ENCODE measurements at places on chromosomes 1 and 21.

- DNase-seq: no peak
Measured at GRCh38 chr1:110242062-110242461, 31.9 kb downstream of the KCNC4 start.

GRCh38 chr1:90919190-90919719 lies 102.6 kb downstream of the ZNF644 start:
- no peak for DNase-seq

DNA sequence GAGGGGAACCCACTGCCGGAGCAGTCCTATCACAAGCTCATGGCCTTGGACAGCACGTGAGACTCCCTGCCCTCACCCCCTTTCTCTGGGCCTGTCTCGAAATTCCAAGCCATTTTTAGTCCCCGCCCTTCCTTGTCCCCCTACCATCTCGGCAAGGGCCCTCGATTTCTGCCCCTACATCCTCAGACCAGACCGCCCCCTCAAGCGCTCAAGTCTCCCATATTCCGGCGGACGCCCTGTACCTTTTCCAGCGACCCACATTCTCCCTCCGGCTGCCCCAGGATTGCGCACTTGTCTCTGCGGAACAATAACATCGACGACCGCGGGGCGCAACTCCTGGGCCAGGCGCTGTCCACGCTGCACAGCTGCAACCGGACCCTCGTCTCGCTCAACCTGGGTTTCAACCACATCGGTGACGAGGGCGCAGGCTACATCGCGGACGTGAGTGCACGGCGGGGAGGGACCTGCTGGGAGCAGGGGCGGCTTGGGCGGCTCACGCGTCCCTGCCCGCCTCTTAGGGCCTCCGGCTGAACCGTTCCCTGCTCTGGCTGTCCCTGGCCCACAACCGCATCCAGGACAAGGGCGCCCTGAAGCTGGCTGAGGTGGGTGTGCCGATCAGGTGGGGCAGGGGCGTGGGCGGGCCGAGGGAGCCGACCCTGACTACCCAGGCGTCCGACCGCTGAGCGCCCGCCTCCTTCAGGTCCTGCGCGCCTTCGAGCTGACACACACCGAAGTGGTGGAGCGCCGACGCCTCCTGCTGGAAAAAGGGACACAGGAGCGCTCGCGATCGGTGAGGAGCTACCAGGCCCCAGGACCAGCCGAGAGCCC lies 7.0 kb downstream of the LRRC71 start:
- peak; percentile 59 for DNase-seq

GRCh38 chr1:66231681-66232463 lies 302.1 kb upstream of the SGIP1 start:
- DNase-seq: no peak

DNA sequence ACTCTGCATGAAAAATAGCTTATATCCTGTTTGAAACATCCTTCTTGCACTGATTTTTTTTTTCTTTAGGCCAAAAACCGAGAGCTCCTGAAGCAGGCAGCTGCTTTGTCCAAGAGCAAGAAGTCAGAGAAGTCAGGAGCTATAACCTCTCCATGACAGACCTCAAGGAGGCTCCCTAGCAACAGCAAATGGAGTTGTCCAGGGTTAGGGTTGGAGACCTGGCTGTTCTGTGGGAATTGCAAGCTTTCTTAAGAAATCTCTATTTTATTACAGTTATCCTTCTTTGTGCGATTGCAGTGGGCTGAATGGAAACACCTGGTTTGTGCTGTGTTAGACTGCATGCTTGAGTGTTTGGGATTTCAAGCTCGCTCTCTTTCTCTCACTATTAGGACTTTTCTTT lies 12.6 kb upstream of the STX12 start:
- no peak for DNase-seq

- DNase-seq: no peak
Measured at GRCh38 chr1:93728480-93729131, 47.0 kb upstream of the BCAR3 start.

DNA sequence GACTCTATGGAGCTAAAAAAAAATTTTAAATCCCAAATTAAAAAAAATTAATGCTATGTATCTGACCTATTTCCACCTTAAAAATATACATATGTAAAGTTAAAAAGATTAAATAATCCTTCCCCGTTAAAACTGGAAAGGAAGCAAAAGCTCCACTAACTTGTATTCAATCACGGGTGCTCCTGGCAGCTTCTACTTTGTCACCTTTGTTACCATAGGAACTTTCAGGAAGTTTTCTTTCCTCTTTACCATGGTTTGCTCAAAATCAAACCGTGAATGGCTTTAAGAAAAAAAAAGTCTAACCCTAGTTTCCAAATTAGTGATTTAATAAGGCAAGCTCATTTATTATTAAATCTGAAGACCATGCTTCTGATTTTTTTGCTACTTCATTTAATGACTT lies 3.5 kb downstream of the GPATCH2 start:
- DNase-seq: no peak

GRCh38 chr1:83970114-83970513 lies 28.8 kb downstream of the TTLL7 start:
- DNase-seq: no peak

DNA sequence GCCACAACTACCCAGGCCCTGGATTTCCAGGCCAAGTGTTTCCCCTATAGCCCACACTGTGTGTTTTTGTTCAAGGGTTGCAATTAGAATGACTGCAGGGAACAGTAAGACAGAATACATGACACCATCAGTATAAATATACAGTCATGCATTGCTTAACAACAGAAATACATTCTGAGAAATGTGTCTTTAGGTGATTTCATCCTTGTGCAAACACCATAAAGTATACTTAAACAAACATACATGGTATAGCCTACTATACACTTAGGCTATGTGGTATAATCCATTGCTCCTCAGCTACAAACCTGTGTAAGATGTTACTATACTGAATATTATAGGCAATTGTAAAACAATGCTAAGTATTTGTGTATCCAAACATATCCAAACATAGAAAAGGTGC lies 7.5 kb upstream of the SLC44A5 start:
- DNase-seq: no peak

- no peak for DNase-seq
Measured at GRCh38 chr1:7572654-7573152, 198.4 kb upstream of the VAMP3 start.

DNA sequence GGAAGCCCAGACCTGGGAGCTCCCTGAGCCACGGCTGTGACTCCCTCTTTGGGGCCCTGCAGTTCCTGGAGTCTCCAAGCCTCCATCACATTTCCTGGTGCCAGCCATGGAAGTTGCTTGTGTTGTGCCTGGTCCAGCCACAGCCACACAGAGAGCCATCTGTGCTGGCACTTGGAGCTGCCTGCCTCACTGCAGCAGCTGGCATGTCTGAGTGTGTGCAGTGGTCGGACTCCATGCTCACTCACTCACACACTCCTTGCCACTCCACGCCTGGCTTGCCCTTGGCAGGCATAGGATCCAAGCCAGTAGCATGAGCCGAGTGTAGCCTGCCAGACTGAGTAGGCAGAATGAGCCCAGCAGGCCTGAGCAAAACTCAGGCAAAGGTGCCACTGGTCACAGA lies 516.3 kb upstream of the BEND5 start:
- DNase-seq: no peak

- DNase-seq: no peak
Measured at GRCh38 chr21:42626171-42626570, 27.2 kb upstream of the PDE9A start.

DNA sequence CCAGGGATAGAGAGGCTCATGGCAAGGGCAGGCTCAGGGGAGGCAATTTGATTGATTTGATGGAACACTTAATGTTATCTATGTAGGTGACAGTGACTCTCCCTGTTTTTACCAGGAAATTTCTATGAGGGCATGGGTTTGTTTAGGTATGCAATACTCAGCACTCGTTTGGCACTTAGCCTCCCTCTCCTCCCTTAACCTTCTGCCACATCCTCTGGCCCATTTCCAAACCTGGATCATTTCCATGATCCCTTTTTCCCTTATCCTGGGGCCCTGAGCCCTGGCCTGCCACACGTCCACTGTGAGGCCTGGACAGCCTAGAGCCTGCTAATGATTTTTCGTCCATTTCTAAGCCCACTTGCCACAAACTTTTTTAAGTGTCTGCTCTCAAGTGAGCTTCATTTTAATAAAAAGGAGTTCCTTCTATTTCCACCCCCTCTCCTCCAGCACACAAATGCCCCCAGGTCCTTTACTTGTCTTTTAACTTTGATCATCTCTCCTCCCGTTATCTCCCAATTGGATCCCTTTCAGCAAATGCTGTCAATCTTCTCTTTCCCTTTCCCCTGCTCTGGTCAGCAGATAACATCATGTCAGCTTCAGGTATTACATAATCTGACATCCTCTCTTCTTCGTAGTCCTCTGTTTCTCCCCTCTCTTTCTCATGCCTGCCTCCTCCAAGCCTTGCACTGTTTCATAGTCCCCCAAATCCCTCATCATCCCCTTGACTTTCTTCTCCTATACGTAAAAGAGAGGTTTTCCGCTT lies 37.8 kb upstream of the GADD45A start:
- no peak for DNase-seq

DNA sequence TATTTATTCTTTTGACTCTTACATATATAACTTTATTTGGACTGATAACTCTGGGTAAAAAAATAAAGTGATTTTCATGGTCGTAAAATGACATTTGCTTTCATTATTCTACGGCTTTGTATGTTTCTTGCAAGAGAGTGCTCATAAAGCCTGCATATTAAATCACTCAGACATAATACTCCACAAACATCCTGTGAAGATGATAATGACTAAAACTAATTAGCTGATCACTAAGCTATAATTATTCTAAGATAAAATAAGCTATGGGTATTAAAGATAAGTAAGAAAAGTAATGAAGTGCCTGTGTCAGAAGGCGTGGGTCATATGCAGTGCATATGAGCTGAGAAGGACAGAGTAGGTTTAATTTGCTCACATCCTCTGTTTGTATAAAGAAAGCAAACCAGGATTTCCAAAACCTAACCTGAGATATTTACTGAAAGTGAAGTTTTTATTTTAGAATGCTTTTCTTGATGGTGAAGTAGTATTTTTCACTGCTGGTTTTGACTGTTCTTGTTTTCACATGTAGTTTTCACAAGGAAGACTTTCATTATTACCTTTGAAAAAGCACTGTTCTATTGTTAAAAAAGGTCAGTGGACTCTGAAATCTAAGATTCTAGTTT lies 278.8 kb downstream of the AMY1C start:
- DNase-seq: no peak

GRCh38 chr1:85295654-85296053 lies 19.2 kb upstream of the BCL10 start:
- DNase-seq: no peak

DNA sequence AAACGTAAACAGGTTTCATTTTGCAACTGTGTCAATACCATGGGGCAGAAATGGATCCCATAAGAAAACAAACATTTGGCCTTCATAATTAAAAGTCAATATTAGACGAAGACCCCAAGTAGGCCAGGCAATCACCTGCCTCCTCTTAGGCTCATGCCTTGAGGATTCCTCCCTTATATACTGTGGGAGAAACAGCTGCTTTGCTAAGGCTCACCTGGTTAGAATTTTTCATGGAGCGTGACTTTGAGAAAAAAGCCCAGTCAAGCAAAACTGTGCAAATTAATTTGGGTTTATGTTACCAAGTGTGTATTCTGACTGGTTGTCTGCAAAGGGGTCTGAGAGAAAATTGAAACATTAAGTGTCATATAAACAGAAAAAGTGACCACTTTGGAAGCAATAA lies 605.3 kb upstream of the USP24 start:
- DNase-seq: no peak

DNA sequence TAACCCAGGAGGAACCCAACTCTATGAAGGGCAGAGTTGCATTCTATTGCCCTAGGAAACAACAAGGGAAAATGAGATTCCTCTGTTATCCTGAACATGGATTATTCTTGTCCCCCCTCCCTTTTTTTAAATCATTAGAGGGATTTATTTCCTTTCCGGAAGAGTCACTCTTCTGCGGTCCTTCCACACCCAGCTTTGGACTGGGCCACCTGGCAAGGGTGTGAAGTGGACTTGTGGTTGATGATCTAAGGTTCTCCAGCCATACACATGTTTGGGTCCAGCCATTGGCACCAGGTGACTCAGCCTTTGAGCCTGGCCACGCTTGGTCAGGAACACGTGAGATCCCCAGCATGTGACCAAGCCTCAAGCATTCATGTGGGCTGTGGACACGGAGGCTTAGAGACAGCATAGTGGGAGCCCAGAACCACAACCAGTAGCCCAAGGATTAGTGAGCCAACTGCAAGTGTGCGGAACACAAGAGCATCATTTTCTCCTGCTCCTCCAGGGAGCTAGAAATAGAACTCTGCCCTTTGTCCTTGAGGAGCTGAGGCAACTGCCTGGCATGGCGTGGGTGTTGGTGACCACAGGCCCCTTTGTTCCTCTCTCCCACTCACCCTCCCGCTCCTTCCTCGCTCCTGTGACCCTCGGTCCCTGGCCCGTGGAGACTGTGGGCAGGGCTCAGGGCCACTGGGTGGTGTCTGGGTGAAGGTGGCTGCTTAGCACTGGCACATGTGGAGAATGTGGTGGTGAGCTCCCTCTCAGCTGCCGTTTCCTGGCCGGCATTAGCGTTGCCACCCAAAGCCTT lies 50.1 kb downstream of the NENF start:
- DNase-seq: no peak

GRCh38 chr1:107141491-107142126 lies 770 bp downstream of the NTNG1 start:
- DNase-seq: no peak

- no peak for DNase-seq
Measured at GRCh38 chr1:184299406-184299790, 87.4 kb upstream of the C1orf21 start.

DNA sequence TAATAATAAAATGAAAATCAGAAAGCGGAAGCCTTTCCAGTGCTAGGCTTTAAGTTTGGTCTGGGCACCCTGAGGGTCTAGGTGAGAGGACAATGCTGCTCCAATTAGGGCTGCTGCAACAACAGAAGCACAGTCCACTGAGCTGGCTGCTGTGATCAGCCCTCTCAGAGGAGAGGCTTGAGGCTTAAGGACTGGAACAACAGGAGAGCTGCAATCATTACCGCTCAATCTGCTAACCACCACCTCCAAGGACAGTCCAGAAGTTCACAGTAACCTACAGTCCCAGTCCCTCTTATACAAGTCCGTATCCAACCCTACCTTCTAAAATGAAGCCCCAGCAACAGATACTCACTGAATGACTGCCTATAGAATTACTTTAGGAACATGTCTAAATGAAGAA lies 62.1 kb downstream of the USP24 start:
- DNase-seq: no peak

DNA sequence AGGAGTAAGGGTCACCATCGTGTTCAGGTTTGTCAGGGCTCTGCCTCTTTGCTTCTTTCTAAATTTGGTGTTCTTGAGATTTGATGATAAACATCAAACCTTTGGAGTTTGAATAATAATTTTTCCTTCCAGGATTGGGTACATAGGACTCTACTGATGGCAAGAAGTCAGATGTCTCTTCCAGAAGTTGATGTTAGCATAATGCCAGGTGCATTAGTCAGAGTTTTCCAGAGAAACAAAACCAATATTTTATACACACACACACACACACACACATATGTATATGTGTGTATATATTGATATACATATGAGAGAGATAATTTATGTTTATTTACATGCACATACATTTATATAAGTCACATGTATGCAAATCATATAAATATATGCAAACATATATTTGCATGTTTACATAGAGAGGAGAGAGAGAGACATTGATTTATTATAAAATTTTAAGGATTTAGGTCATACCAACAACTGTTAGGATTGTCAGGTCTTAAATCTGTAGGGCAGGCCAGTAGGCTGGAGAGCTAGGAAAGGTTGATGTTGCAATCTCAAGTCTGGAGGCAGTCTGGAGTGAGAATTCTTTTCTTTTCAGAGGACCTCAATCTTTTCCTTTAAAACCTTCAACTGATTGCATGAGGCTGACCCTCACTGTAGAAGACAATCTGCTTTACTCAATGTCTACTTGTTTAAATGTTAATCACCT lies 199.2 kb downstream of the HLX start:
- no peak for DNase-seq

Data from stimulated activated CD4-positive, alpha-beta T cell treated with anti-CD3 and anti-CD28 coated beads, Interleukin-12 subunit alpha, Interleukin-12 subunit beta, amount 100 ng/mL, for 48 hours (primary cell).